CD4-positive, alpha-beta memory T cell (primary cell): ENCODE measurements at places on chromosomes 11 and 22. TPM values are rescaled to one million over a fixed set of nuclear protein-coding genes. Genes with fewer than 3 reads are reported as not detected.

The SHISAL1 gene
- not detected for total RNA-seq

The OR2D2 gene
- total RNA-seq = not detected

The RIMBP3B gene
- 3.7 TPM for total RNA-seq

DNA sequence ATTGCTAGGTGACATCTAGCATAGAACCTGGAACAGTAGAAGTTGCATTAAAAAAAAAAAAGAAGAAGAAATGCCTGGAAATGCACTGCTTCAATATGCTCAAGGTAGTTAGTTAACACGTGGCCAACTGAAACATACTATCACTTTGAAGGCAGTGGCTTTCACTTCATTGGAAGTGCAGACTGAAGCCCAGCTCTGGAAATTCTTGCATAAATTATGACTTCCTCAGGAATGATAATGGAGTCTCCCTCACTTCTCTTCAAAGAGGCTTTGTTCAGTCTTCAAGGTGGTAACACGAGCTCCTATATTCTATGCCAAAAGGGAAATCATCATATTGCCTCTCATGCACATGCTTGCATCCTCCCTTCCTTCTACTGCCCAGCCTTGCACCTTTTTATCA lies 715.9 kb upstream of the API5 start:
- H3K4me1 ChIP-seq = no peaks in the 10 kb centered on the region
- no peak for DNase-seq
- no peak overlapping the region for H3K4me3 ChIP-seq
- no peaks in the 10 kb centered on the region for H3K27me3 ChIP-seq
- H3K27ac ChIP-seq = no peak overlapping the region
- no peaks in the 10 kb centered on the region for H3K36me3 ChIP-seq

DNA sequence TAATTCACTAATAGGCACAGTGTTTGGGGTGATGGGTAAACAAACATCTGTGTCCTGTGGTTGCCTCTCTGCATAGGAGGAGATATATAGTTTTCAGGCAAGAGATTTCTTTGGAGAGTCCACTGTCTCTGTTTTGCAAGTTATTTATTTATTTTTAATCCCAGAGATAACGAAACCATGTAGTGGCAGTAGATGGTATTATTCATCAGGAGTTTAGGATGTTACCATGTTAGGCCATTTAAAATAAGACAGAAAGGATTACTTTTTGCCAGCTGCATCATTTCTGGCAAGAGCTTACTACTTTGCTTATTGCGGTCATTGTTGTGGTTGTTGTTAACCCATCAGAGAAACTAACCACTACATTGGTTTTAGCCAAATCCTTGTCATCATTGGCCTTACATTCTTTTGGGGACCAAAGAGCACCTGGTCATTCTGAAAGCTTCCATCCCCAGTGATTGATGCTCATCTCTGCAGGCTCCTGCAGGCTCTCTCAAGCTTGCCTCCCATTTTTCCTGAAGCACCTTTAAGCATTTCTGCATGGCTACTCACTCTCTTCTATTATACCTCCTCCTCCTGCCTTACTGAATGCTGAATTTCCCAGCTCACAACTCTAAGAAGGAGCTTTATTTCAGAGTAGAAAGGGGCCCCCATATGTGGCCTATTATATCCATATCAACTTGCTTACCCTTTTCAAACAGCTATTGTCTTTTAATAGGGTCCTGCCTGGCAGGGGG lies 84.4 kb downstream of the CSTPP1 start:
- H3K27ac ChIP-seq = no peak overlapping the region
- H3K4me1 ChIP-seq = no peaks in the 10 kb centered on the region
- H3K4me3 ChIP-seq = no peak overlapping the region
- no peaks in the 10 kb centered on the region for H3K27me3 ChIP-seq
- H3K36me3 ChIP-seq = no peaks in the 10 kb centered on the region
- no peak for DNase-seq

GRCh38 chr22:44182588-44183286 lies 2.0 kb downstream of the PARVG start:
- peak; percentile 31 for DNase-seq
- H3K4me3 ChIP-seq = peak overlapping the region; percentile 96
- H3K36me3 ChIP-seq = peaks cover 12% of the 10 kb centered on the region
- peak overlapping the region; percentile 81 for H3K27ac ChIP-seq
- H3K4me1 ChIP-seq = peaks cover 29% of the 10 kb centered on the region

GRCh38 chr11:115237578-115237977 lies 266.6 kb downstream of the CADM1 start:
- no peak for DNase-seq
- no peaks in the 10 kb centered on the region for H3K36me3 ChIP-seq
- H3K27ac ChIP-seq = no peak overlapping the region

- DNase-seq = no peak
- H3K27me3 ChIP-seq = no peaks in the 10 kb centered on the region
- H3K4me1 ChIP-seq = peaks cover 3% of the 10 kb centered on the region
- H3K36me3 ChIP-seq = no peaks in the 10 kb centered on the region
- no peak overlapping the region for H3K27ac ChIP-seq
- no peak overlapping the region for H3K4me3 ChIP-seq
Measured at GRCh38 chr11:130402570-130402969, 25.8 kb downstream of the ADAMTS8 start.

DNA sequence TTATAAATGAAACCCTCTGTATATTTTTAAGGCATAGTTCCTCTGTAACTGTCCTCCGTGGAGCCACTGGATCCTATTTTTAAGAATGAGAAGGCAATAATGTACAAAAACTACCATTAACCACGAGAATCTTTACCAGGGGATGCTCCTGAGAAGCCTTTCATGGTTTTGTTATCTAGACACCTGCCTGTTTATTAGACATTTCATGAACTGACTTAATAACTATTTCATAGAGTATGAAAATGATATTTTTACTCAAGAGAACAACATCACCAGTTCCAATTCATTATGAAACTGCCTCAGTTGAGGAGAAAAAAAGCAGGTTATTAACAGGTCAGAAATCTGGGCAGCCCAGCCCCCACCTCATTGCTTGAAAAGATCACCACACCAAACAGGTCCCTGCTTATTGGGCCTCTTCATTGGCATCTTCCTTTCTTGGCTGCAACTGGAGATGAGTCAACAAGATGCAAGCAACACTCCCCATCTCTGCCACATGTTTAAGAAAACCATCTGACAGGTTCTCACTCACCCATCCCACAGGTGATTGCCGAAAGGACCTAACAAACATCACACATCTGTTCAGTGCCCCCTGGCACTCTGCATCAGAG lies 27.8 kb downstream of the ETS1 start:
- H3K4me1 ChIP-seq = peaks cover 12% of the 10 kb centered on the region
- H3K27ac ChIP-seq = no peak overlapping the region

GRCh38 chr11:92794783-92795182 lies 174.7 kb upstream of the MTNR1B start:
- H3K36me3 ChIP-seq = no peaks in the 10 kb centered on the region
- no peaks in the 10 kb centered on the region for H3K27me3 ChIP-seq
- DNase-seq = no peak
- H3K4me3 ChIP-seq = no peak overlapping the region

GRCh38 chr11:76579056-76579751 lies 91.3 kb downstream of the LRRC32 start:
- no peaks in the 10 kb centered on the region for H3K27me3 ChIP-seq
- H3K27ac ChIP-seq = no peak overlapping the region
- no peak for DNase-seq
- H3K4me3 ChIP-seq = no peak overlapping the region
- H3K36me3 ChIP-seq = no peaks in the 10 kb centered on the region

DNA sequence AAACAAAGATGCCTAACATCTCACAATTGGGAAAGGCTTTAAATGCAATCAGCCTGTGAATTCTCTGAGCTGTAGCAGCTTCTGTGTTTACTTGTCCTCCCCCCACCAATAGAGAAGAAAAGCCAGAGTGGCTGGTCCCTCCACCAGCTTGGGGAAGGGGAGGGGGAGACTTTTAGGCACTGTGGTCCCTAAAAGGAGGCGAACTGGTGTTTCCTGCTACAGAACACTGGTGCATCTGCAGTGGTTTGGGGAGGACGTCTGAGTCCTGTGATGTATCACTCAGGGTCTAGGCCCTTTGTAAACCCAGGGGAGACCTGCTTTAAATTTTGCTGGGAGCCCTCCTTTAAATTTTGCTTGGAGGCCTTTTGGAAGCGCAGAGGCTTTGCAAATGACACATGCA lies 16.9 kb downstream of the TNRC6B start:
- no peak overlapping the region for H3K4me3 ChIP-seq
- H3K36me3 ChIP-seq = no peaks in the 10 kb centered on the region
- H3K4me1 ChIP-seq = peaks cover 74% of the 10 kb centered on the region
- no peaks in the 10 kb centered on the region for H3K27me3 ChIP-seq
- DNase-seq = no peak

GRCh38 chr11:48055292-48056132 lies 75.2 kb downstream of the PTPRJ start:
- peak overlapping the region; percentile 33 for H3K4me3 ChIP-seq
- peak; percentile 81 for DNase-seq
- H3K4me1 ChIP-seq = peaks cover 89% of the 10 kb centered on the region

- no peaks in the 10 kb centered on the region for H3K36me3 ChIP-seq
- peaks cover 30% of the 10 kb centered on the region for H3K4me1 ChIP-seq
- peak overlapping the region; percentile 9 for H3K4me3 ChIP-seq
- DNase-seq = no peak
- H3K27ac ChIP-seq = peak overlapping the region; percentile 43
Measured at GRCh38 chr22:31230155-31230870, 18.2 kb downstream of the LIMK2 start.
